ENCODE measurements at places on chromosomes 4 and X. TPM values are rescaled to one million over a fixed set of nuclear protein-coding genes. Genes with fewer than 3 reads are reported as not detected.

DNA sequence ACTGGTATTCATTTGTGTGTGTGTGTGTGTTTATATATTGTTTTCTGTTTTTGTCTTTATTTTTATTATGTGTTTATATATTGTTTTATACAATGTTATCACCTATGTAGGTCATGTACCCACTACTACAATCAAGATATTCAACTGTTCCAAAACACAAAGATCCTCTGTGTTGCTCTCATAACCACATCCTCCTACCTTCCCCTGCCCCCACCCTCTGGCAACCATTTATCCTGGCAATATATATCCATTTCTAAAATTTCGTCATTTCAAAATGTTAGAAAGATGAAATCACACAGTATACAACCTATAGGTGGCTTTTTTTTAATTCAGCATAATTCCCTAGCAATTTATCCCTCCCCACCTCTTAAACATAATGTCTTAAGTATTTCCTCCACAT, 18.8 kb upstream of the RPL34 start:
- DNase-seq: no peak

DNA sequence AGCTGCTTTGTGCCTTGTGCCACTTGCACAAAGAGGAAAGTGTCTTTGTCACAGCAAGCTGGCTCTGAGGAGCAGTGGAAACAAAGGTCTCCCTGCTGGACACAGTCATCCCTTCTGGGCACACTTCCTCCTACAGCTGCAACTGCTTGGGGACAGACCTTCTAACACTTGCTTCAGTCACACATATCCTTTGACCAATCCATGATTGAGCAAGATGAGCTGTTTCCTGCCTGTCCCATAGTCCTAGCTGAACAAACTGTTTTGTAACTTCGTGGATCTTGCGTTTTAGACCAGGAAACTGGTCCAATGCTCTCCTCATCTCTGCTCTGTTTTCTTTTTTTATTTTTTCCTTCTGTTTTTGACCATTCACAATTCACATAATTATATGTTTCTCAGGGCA, 98.5 kb downstream of the RRAGB start:
- no peak for DNase-seq

- no peak for DNase-seq
Observed at GRCh38 chr4:75892508-75892907, 9.7 kb downstream of the PPEF2 start.

- DNase-seq: no peak
Observed at GRCh38 chr4:111781611-111782010, 363.6 kb upstream of the FAM241A start.

GRCh38 chr4:64464581-64464980, 55.3 kb upstream of the TECRL start:
- DNase-seq: no peak

Gene RS1
- not detected for total RNA-seq

GRCh38 chrX:34521563-34521962, 135.5 kb downstream of the TMEM47 start:
- DNase-seq: no peak

Gene TMEM47
- 85.7 TPM for total RNA-seq

GRCh38 chrX:39450234-39450977, 647.4 kb downstream of the BCOR start:
- DNase-seq: no peak

Gene CENPVL1
- not detected for total RNA-seq

Gene ZAR1
- not detected for total RNA-seq

GRCh38 chr4:138832563-138832962, 183.0 kb upstream of the NOCT start:
- DNase-seq: no peak

Gene GC
- not detected for total RNA-seq

Gene EDNRA
- 6.2 TPM for total RNA-seq

GRCh38 chr4:87073199-87074120, 138.6 kb downstream of the AFF1 start:
- no peak for DNase-seq

Gene FAM241A
- total RNA-seq: 2.1 TPM

- no peak for DNase-seq
Observed at GRCh38 chrX:30144971-30145731, 70.2 kb upstream of the MAGEB2 start.

Gene TNIP3
- 0.59 TPM for total RNA-seq

Gene MTMR8
- 0.72 TPM for total RNA-seq
